CD8-positive, alpha-beta memory T cell (primary cell): ENCODE measurements at places on chromosomes 3 and 15. TPM values are rescaled to one million over a fixed set of nuclear protein-coding genes. Genes with fewer than 3 reads are reported as not detected.

DNA sequence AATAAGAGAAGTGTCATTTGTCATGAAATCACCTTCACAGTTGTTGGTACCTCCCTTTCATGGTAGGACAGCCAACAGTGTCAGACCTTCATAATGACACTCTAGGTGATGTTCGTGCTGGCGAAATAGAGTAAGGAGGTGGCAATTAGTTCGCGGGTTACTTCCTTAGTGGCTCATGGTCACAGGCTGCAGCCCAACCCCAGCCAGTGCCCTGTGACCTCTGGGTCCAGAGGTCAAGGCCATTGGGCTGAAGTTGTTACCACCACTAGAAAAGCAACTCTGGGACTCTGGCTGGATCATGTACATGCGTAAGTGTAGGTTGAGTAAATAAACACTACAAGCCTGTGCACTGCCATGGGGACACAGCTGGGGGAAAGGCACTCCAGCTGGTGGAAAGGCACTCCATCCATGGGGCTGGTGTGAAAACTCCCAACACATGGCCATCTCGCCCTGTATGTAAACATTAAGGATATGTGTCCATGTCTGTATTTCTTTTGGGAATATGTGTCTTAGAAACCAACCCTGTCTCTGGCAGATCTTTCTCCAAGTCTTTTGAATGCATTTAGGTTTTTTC, 106.7 kb downstream of the RYK start:
- DNase-seq = no peak

DNA sequence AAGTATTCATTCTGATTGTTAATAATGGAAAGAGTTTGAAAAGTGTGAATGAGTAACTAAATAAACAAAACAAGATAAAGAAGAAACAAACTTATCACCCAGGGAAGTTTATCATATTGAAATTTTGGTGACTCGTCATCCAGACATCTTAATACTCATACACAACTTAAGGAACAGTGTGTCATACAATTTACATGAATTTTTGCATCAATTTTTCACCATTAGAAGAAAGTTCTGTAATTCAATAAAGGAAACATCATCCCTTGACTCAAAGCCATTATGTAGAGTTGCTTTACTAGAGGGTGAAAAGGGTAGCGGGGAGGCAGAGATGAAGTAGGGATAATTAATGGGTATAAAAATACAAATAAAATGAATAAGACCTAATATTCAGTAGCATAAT, 536.2 kb downstream of the GRM7 start:
- DNase-seq = no peak

GRCh38 chr3:16960125-16960524, 75.4 kb downstream of the PLCL2 start:
- DNase-seq = no peak

GRCh38 chr3:38636881-38637280, 12.6 kb downstream of the SCN5A start:
- DNase-seq = no peak

- no peak for DNase-seq
Measured at GRCh38 chr3:162122405-162122804, 625.8 kb downstream of the OTOL1 start.

GRCh38 chr3:172070802-172071201, 31.4 kb downstream of the FNDC3B start:
- DNase-seq = no peak

LRCH3 gene
- 56.3 TPM for total RNA-seq

GHRL gene
- total RNA-seq = not detected
